ENCODE measurements at places on chromosomes 1 and 21.
A peak's percentile ranks its signal among the peaks of the same experiment; 100 is the strongest.

DNA sequence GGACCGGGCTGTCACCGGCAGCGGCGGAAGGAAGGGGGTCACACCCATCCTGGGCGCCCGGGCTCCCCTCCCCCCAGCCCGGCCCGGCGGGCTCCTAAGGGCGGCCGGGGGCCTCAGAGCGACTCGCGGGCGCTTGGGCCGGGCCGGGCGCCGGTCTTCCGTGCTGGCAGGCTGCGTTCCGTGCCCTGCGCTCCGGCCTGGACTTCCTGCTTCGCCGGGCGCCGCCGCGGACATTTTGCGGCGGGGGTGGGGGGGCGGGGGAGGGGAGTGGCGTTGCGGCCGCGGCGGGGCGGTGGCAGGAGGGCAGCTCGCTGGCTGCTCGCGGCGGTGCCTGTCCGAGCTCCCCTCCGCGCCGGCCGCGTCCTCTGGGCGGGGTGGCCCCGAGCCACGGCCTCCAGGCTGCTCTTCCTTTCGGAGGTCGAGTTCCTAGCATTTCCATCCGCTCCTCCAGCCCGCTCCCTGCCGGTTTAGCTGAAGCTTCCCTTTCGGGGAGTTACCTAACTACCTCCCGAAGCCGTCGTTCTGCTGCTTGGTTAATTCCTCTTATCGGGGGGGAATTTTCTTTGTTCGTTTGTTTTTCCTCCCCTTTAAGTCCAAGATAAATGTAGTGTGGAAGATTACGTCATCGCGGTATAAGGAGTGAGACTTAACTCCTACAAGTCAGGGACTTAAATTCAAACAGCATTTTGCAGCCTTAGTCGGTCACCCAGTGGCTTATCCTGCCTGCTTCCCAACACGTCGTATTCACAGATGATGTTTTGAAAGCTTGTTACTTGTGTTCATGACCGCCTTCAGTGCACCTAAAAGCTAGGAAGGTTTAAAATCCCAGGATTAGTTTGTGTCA is 730 bp downstream of the CDC42 start:
- DNase-seq: no peak

DNA sequence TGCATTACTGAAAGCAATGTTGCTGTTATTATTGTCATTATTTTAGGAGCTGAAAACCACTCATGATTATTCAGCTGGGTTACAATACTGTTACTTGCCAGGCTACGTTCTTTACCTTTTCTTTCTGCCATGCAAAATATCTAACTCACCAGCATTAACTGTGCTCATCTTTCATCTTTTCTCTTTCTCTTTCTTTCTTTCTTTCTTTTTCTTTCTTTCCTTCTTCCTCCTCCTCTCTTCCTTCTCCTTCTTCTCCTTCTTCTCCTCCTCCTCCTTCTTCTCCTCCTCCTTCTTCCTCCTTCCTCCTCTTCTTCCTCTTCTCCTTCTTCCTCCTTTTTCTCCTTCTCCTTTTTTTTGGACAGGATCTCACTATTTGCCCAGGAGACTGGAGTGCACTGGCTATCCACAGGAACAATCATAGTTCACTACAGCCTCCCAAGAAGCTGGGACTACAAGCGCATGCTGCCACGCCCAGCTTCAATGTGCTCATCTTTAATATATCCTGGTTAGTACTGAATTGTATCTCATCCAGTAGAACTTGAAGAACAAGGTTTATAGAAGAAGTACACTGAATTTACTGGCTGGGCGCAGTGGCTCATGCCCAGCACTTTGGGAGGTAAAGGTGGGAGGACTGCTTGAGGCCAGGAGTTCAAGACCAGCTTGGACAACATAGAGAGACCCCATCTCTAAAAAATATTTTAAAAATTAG is 6.9 kb upstream of the ZMYM4 start:
- no peak for DNase-seq

DNA sequence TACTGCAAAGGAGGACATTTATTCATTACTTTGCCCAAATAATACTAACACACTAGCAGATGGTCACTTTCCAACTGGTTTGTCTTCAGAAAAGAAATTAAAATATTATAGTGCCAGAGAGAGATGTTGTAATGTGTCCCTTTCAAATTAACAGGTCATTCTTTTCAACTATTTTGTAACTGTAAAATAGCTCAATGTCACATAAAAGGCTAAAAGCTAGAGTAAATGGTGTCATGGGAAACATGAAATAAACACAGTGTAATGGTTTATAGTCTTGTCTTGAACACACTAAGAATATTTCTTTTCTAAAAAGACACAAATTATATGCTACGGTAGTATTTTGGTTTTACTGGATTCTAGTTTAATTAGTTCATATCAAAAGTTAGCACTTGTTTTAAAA is 77.8 kb downstream of the ADGRL2 start:
- DNase-seq: no peak

- no peak for DNase-seq
These were observed 8.0 kb downstream of the ALPL start for GRCh38 chr1:21517161-21517589.

DNA sequence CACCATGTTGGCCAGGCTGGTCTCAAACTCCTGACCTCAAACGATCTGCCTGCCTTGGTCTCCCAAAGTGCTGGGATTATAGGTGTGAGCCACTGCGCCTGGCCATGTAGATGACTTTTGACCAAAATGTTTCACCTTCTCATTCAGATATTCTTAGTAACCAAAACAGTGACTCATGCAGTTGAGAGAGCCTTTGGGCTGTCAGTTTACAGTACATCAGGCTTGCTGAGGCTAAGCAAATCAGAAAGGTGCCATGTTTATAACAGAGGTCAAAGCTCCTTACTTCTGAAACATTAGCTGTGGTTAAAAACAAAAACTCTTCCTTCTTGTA is 21.0 kb downstream of the CNIH4 start:
- no peak for DNase-seq

- DNase-seq: no peak
These were observed 369.4 kb downstream of the KCNH1 start for GRCh38 chr1:210764536-210764935.

DNA sequence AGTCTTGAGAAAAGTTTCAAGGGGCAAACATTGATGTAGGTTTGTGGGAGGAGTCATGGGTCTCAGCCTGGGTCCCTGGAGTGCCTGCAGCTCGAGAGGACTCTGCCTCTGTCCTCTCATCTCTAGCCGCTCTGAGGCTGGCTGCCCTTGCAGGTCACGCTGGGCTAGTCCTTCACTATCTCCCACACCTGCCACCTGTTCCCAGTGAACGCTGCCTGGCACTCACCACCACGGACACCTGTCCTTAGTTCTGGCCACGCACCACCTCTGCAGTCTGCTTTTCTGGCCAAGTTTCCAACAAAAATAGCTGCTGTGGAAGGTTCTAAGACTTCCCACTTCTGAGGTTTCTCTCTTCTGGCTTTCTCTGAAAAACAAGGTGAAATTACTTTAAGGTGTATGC is 52.5 kb downstream of the SH3BGR start:
- DNase-seq: no peak

DNA sequence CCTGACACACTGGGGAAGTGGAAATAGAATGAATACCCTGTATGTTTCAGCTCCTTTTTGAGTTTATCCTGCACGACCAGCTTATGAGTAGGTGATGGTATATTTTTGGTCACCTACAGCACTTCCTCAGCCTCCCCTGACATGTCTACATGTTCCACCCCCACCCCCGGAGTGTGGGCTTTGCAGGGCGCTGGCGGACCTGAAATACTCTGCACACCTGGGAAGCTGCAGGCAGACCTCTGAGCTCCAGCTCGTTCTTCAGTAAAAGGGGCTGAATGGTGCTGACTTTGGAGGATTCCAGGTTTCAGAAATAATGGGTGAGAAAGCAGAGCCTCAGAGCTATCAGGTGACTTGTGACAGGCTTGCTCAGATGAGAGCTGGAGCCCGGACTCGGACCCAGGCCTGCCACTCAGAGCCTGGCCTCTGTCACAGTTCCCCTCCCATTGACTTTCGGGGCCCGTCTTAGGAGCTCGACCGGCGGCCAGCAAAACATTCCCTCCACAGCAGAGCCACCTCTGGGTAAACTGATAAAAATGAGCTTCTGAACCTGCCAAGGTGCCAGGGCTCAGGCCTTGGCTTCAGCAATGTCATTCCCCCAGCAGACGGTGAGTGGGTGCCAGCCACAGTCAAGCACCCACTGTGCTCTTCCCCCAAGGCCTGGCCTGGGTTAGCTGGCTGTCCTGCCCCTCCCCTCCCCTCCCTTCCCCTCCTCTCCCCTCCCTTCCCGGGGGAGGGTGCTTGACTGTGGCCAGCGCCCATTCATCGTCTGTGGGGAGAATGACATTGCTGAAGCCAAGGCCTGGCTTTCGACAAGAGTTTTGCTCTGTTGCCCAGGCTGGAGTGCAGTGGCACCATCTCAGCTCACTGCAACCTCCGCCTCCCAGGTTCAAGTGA is 30.1 kb downstream of the DOP1B start:
- no peak for DNase-seq

GRCh38 chr1:182629499-182630096 is 25.4 kb upstream of the RGS16 start:
- DNase-seq: peak; percentile 9

- no peak for DNase-seq
These were observed 10.0 kb downstream of the GJA8 start for GRCh38 chr1:147912553-147912952.

- DNase-seq: no peak
These were observed 21.8 kb downstream of the RSPH1 start for GRCh38 chr21:42474043-42474831.

DNA sequence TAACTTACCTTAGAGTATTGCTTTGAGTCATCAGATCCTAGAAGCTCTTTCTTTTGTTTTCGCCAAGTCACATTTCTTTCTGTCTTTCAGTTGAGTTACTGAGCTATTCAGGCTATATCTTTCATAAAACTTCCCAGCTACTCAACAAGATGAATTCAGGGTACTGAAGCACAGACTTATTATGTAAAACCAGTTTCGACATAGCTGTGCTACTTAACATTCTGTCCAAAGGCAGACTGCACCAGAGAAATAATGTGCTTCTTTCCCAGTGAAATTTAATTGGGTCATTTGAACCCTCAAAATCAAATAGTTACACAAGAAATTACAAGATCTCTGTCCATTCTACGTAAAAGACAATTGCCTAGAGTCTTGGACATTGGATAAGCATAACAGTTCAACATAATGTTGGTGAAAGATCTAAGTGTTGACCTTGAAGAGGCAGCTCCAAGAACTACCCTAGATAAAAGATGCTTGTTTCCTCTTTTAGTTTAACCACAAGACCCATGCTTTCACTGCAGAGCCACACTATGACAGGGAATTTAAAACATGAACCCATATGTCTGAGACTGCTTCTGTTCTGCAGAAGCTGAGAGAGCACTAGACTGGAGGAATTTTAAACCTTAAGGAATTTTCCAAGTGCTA is 163.2 kb downstream of the LRRC40 start:
- DNase-seq: no peak

DNA sequence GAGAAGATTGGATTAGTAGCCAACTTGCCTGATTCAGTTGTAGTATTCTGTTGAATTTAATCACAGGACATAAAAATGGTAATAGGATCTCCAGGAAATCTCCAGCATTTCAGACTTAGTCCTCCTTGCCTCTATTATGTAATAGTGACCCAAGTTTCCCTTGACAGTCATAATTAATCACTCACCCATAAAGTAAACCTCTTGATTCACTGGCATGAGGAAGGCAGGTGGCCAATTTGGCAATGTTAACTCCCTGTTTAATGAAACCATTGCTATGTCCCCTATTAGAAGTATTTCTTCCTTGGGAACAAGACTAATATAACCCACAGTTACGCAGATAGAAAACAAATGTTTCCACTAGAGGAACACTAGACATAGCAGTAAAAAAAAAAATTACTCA is 604.8 kb upstream of the CXADR start:
- no peak for DNase-seq

DNA sequence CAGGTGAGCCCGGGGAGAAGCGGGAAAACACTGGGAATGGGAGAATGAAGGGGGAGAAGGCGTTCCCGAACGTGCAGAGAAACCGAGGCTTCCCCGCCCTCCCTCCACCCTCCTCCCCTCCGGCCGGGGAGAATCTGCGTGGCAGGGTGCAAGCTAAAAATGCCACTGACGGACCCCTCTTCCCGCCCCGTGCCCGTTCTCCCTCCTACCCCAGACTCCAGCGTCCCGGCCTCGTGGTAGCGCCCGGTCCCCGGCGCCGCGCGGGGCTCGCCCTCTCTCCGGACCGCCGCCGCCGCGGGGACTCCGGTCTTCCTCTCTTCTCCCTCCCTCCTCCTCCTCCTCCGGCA is 81.6 kb upstream of the AK4 start:
- no peak for DNase-seq

- DNase-seq: no peak
These were observed 160.7 kb downstream of the IER5 start for GRCh38 chr1:181249186-181249585.

- no peak for DNase-seq
These were observed 588.4 kb downstream of the PTPRU start for GRCh38 chr1:29824511-29825273.

- DNase-seq: no peak
These were observed 2.3 kb downstream of the TTC13 start for GRCh38 chr1:230976360-230976759.

DNA sequence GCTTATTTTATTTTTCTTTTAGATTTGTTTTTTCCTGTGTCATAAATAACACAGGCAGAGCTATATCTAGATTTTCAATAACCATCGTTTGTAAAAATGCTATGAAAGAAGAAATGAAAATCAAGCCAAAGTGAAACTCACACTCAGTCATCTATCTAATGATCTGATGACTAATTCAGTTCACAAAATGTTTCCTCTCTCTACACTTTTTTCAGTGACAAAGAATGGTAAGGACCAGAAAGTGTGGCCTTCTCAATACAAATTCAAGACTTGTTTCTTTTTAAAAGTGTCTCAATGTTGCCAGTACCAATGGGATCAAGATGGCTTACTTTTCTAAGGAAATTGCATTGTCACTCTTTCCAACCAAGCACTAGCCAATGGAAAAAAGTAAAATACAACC is 282.8 kb upstream of the PKN2 start:
- DNase-seq: no peak

DNA sequence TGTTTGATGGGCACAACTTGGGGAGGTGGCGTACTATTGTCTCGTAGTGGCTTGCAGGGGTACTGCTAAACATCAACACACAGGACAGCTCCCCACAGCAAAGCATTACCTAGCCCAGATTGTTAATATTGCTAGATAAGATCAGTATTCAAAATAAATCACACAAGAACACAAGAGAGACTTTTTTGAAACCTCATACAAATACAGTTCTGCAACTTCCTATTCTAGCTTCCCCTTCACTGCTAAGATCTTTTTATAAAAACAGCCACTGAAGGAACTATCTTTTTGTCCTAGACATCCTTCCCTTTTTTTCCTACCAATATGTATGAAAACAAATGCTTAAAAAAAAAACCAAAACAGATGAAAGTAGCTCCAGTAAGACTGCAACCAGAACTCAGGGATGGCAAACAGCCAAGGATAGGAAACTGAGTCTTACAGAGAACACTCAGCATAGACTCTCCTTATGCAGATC is 137.8 kb upstream of the KRTAP19-8 start:
- no peak for DNase-seq

All from stimulated activated CD4-positive, alpha-beta T cell treated with anti-CD3 and anti-CD28 coated beads, TNF-alpha, amount 100 ng/mL, for 1 hour (primary cell).